ENCODE measurements at places on chromosomes 2 and 18. TPM values are rescaled to one million over a fixed set of nuclear protein-coding genes. Genes with fewer than 3 reads are reported as not detected.

GRCh38 chr2:45220227-45220626 is 211.0 kb upstream of the SIX2 start:
- DNase-seq = no peak

GRCh38 chr2:1557467-1557820 is 144.2 kb downstream of the TPO start:
- no peak for DNase-seq

- no peak for DNase-seq
These were observed 27.9 kb upstream of the EPC2 start for GRCh38 chr2:148616662-148617061.

DNA sequence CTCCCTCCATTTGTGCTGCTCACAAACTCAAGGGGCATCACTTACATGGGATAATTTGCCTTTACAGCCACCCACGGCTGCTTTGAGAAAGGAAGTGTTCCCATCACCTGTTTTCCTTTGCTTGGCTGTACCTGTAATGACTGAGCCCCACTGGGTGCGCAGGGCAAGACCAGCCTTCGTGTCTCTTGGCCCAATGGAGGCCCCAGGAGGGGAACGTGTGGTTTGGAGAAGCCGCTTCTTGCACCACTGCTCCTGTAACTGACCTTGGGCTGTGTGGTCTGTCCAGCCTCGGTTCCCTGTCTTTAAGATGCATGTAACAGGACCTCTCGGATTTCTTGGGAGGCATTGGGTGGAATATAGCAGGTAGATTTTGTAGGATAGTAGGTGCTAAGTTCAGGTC is 41.1 kb downstream of the LDLRAD4 start:
- no peak for DNase-seq

DNA sequence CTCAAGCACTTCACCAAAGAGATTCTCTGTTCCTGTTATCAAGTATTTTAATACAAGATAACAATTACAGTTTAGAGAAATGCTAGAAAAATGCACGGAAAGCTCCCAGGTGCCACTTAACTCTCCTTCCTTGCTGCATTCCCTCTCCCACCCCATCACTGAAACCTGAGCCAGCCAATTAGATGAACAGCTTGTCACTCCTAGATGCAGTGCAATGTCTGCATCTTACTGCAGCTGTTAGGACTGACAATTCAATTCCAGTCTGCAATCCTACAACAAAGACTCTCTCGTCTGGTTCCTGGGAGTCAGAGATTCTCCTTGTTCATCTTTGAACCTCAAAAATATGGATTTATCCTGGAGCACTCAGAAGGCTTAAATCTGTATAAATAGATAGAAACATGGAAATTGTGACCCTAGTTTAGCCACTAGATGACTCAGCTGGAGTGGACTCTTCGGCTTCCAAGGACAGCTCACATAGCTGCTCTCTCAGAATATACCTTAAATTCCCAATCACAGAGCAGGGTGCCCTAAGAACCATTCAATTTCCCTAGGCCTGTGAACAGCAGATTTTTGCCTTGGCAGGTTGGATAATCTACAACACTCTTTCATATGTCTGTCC is 311.1 kb downstream of the NRXN1 start:
- DNase-seq = no peak

CNOT9 gene
- 100 TPM for total RNA-seq

- DNase-seq = peak; percentile 73
These were observed 46.2 kb upstream of the TRIM43B start for GRCh38 chr2:95530734-95531133.

GRCh38 chr18:76102156-76102555 is 392.9 kb downstream of the ZNF516 start:
- no peak for DNase-seq

EVX2 gene
- not detected for total RNA-seq

DNA sequence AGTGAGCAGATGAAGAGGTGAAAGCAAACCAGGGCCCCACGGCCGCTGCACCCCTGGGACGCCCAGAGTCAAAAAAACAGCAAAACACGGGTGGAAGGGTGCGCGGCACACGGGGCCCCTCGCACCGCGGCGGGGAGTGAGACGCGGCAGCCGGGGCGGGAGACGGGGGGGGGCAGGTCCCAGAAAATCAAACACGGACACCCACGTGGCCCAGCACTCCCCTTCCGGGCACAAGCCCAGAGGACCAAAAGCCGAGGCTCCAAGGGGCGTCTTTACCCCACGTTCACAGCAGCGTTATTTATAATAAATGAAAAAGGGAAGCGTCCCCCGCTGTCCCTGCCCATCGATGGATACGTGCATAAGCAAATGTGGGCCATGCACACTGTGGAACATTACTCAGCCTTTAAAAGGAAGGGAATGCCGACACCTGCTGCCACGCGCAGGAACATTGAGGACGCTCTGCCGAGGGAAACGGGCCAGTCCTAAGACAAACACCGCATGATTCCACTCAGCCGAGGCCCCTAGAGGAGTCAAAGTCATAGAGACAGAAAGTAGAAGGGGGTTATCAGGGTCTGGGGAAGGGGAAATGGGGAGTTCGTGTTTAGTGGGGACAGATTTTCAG is 677 bp upstream of the COPS9 start:
- peak; percentile 48 for DNase-seq

GRCh38 chr2:26033818-26034636 is at the start of gene RAB10:
TSS of gene RAB10 (plus strand) at chr2:26034084. CDS start at chr2:26034609, 525 bp downstream.
- DNase-seq = peak; percentile 99

Measured in activated CD4-positive, alpha-beta T cell treated with anti-CD3 and anti-CD28 coated beads for 36 hours (primary cell).